CD4-positive, alpha-beta T cell treated with Interleukin-17A for 1 hour (primary cell): ENCODE measurements at places on chromosomes 2 and 18.
A peak's percentile ranks its signal among the peaks of the same experiment; 100 is the strongest.

- no peak for DNase-seq
These were observed 42.1 kb upstream of the LAPTM4A start for GRCh38 chr2:20093263-20094141.

- DNase-seq: no peak
These were observed 1.5 kb upstream of the ZNF397 start for GRCh38 chr18:35239314-35239713.

GRCh38 chr2:217434180-217434975 lies 568.4 kb downstream of the TNS1 start:
- peak; percentile 27 for DNase-seq

DNA sequence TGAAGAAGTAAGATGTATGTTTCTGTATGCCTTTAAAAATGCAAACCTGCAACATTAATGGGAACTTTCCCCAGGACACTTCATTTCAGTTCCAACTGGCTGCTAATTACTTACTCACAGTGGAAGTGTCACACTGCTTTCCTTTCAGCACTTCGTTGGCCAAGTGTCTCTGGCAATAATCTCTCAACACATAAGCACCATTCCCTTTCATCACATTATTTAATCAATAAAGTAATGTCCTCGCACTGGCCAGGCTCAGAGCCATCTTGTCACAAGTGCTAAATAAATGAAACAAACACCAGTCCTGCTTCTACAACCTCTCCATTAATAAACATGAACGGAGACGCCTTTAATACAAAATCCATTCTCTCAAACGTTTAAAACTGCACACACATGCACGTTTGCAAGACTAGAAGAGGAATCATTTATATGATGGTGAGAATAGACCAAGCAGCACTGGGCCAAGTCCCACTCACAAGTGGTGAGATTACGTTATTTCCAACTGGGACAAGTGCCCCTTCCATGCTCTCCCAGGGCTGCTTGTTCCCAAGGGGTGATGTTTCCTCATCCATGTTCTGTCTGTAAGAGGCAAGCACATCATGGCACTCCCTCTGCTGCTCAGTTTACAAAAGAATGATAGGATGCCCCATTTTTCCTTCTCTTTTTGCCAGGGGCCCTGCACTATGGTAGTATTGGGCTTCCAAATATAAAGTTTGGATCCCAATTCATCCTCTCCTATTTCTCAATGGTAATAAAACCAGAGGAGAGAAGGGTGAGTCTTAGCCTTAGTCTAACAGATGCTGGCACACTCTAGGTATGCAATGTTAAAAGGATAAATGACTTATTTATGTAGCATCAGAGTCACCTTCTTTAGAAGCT lies 56.8 kb upstream of the ETAA1 start:
- no peak for DNase-seq

- DNase-seq: no peak
These were observed 9.5 kb downstream of the KCMF1 start for GRCh38 chr2:84980263-84980983.

GRCh38 chr18:23688528-23688927 lies 725 bp upstream of the LAMA3 start:
- no peak for DNase-seq

GRCh38 chr2:112995346-112995920 lies 9.8 kb upstream of the IL36A start:
- DNase-seq: peak; percentile 16
